ENCODE measurements at places on chromosomes 7 and 10.

DNA sequence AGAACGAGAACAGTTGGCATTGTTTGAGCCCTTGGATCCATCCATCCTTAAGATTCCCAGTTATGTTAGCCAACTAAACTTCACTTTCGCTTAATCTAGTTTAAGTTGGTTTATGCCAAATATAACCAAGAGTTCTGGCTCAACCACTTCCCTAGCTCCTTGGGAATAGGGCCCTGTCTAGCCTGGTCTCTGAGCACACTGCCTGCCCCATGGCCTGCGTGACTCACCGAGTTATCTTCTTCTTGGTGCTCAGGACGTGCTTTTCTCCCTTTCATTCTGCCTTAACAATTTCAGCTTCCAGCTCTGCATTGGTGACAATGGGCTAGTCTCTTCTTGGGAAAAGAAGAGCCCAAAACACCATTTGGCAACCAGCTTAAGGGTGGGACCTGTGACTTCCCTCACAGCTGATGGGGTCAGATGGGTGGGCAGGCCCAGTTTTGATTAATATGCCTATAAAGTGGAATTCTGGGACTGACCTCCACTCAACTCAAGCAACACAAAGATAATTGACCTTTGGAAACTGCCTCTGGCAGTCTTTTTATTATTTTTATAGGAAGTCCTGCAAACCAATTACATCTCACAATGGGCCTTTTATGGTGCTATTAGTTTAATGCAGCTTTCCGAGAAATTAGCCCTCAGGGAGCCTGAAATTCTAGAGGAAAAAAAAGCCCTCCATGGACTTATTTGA, 126.4 kb downstream of the CFAP58 start:
- no peak for DNase-seq

DNA sequence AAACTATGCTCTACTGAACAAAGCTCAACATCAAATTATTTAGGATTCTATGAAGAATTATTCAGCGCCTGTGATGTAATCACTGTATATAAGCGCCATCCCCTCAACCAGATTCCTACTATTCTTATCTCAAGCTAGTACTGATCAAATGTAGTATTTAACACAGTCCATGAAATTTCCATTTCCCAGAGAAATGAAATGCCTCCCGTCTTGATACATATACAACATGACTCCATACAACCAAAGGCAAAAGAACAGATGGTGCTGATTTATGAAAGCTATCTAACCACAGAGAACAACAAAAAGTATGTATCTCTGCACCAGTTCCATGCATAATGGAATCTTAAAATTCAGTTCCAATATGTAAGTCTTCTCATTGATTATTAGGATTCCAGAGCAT, 406.1 kb downstream of the PARD3 start:
- DNase-seq, result no peak

- DNase-seq, result no peak
Measured at GRCh38 chr10:9535744-9536143, 1481.3 kb downstream of the GATA3 start.

DNA sequence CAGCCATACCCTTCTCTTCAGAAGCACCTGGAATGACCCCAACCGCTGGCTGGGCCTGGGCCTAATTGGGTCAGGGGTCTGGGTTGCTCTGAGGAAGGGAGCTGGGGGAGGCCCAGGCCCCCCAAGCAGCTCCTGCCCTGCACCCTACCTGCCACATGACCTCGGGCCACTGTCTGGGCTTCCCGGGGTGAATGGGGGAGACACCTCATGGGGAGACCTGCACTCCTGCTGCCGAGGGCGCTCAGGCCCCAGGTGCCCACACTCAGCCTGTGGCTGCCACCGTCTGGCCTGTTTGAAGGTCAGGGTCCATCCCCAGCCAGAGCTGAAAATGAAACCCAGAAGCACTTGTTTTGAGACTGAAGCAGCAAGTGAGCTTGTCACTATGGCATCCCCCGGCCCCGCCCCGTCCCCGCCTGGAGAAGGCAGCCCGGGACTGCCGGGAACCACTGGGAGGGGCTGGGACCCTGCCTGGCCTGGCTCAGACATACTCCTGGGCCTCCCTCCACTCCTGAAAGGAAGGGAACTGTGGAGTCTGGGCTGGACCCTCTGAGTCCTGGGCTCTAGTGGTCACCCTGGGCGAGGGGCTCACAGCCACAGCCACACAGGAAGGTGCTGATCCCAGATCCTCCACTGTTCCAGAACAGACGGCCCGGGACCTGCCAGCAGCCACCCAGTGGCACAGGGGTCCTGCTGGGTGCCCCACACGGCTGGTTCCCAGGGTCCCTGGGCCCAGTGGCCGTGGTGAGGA, 7.4 kb upstream of the MICALL2 start:
- DNase-seq, result no peak

- no peak for DNase-seq
Measured at GRCh38 chr7:88165697-88166096, 54.1 kb downstream of the SRI start.

DNA sequence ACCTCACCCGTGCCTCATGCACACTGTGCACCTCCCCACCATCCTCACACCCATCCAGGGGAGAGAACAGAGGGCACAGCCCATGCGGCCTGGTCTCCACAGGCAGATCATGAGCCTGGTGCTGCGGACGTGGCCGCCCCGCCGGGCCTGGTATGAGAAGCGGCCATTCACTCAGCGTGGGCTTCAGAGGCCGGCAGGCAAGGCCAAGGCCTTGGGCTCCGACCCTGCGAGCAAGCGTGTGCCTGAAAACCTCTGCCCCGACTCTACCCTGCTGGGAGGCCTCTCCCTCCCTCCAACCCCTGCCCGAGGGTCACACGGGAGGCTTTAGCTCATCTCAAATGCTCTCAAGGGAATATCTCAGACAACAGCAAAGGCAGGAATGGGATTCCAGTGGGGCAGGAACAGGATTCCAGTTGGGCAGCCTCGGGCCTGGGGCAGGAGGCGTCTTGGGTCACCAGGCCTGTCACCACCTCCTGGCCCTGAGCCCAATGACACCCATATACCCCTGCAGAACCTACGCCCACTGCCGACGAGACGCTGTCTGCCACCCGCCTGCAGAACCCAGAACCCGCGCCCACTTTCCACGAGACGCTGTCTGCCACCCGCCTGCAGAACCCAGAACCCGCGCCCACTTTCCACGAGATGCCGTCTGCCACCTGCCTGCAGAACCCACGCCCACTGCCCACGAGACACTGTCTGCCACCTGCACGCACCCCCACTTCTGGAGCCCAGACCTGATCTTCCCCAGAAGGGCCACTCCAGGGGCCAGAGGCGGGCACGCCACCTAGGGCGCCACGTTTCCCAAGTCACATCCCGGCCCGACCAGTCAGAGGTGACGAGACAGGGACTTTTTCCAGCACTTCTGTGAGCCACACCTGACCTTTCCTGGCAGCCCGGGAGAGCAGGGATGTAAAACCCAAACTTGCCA, 38.9 kb downstream of the ADAP1 start:
- no peak for DNase-seq

- DNase-seq, result no peak
Measured at GRCh38 chr10:23037561-23037960, 57.8 kb upstream of the MSRB2 start.

DNA sequence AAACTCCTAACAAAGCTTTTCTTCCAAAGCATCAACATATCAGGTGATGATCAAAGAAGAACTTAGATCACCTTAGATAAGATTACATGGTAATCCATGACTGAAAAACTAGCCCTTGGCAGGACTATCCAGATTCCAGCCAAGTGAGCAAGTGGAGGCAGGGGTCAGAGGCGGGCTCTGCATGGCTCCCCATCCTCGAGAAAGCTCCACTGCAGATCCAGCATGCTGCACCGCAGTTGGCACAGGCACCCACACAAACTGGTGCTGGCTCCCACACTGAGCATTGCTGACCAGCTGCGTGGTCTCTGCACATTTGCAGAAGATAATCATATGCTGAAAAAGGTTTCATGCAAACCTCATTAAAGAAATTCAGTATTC, 10.1 kb downstream of the PSAP start:
- no peak for DNase-seq

- DNase-seq, result no peak
Measured at GRCh38 chr10:5456563-5456962, 42.8 kb downstream of the CALML5 start.

- no peak for DNase-seq
Measured at GRCh38 chr10:79101560-79102497, 33.1 kb downstream of the ZMIZ1 start.

DNA sequence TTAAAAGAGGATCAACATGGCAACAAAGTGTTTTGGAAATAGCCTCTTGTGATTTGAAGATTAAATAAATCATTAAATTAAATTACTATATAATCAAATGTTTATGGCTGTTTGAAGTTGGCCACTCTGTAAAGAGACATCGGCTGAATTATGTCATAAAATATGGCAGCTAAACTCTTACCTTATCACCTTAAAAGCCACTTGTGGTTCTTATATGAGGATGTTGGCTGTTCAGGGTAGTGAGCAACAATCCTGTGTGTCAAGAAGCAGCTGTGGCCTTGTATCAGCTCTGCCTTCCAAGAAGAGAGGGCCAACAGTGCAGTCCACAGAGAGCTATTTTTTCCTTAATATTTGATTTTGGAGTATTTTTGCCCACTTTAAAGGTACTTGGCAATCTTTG, 113.4 kb upstream of the CDK6 start:
- no peak for DNase-seq

DNA sequence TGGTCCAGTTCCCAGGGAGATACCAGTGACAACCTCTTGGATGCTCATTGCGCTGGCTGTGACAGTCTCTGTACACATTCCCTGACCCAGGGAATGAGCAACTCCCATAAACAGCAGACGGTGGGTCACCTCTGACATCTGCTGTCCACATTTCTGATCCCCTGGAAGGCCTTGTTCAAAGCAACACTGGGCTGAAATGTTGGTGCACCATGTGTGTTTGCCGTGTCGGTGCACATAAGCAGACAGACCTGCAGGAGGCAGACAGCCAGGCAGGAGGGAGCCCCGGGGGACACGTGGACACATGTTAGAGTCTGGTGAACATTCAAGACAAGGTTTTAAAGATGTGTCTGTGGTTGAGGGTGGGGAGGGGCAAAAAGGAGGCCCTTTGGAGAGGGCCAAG, 254.9 kb downstream of the PLXNA4 start:
- DNase-seq, result no peak

DNA sequence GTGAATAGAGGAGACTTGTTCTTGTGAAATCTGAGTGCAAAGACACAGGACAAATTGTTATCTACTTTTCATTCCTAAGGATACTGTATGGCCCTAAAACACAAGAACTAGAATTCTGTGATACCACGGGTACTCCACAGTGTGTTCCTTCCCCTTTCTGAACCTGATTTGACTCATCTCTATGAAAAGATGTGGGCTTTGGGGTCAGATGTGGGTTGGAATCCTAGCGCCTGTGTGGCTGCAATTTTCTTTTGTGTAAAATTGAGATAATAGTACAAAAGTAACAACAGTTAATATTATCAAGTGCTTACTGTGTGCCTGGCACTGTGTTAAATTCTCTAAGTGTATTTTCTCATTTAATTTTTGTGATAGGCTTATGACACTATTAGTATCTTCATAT, 8.1 kb downstream of the SRGN start:
- DNase-seq, result no peak

DNA sequence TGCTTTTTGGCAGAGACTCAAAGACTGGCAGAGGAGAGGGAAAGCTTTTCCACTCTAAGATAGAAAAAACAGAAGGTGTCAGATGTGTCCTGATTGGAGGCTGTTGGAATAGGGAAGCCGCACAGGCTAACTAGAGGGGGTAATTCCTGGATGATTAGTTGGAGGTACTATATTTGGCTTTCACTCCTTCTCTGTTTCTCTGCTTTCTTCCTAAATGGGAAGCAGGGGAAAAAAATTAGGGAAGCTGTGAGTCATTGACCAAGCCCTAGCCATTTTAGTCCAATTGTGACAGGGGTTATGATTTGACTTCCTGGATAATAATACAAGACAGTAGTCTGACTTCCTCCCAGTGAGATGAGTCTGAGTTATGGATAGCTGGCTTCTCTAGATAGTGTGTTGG, 475.2 kb upstream of the CELF2 start:
- no peak for DNase-seq

DNA sequence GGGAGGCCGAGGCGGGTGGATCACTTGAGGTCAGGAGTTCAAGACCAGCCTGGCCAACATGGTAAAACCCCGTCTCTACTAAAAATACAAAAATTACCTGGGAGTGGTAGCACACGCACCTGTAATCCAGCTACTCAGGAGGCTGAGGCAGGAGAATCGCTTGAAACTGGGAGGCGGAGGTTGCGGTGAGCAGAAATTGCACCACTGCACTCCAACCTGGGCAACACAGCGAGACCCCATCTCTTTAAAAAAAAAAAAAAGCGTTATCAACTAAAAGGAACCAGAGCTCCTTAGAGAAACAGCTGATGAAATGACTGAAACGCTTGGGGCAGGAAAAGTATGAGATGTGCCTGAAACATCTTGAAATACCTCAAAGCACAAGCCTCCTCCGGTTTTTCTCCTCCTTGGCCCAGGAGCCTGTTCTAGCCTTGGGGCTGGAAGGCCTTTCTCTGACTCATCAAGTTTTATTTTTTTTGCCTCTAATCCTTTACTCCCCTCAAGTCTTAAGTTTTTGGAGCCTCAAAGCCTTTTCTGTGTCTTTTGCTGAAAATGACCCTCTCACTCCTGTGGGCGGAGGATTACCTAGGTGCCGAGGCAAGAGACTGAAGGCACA, 2.6 kb upstream of the METTL27 start:
- DNase-seq, result no peak

DNA sequence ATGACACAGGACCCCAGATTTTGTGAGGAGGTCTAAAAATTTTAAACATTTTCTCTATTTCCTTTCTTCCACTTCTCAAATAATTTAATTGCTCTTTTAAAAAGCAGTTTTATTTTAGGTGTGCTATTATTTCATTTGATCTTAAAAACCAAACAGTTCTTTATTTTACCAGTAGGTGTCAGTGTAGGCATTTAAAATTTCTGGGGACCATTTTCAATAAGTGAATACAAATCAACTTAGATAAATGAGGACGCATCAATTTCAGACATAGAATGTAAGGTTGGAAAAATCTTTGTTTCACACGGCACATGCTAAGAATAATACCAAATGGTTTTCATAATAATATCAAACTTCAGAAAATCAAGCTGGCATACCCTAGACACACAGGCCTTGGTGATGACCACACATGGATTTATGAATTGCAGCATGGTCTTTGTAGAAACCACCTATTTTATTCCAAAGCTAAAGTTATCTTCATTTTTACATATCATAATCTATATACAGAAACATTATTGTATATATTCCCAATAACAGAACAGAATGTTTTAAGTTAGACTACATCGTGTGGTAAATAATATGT, 127.6 kb upstream of the SLC26A5 start:
- no peak for DNase-seq

GRCh38 chr10:78819361-78820006, 249.3 kb upstream of the ZMIZ1 start:
- no peak for DNase-seq

DNA sequence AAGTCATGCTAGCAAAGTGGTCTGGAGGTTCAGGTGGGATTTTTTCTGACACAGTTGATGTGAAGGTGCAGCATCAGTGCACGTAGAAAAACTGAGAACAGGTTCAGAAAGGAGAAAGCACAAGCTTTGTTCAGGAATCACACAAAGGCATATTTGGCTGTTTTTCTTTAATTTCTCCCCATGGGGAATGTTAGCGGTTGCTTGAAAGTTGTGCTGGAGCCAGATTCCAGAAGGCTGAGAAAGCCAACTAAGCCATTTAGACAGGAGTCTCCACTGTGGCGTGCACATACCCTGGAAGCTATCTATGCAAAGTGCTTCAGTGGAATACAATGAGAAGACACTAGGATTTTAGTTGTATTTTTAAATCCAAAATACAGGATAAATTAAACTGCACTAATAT, 201.4 kb downstream of the PCLO start:
- DNase-seq, result no peak

GRCh38 chr7:153433223-153433622, 619.0 kb upstream of the DPP6 start:
- DNase-seq, result no peak

Measured in stimulated activated CD8-positive, alpha-beta memory T cell treated with anti-CD3 and anti-CD28 coated beads, Interleukin-4, amount 100 ng/mL, for 24 hours (primary cell).